Type B pancreatic cell (in vitro differentiated cells): ENCODE measurements at places on chromosomes 16 and 17. TPM values are rescaled to one million over a fixed set of nuclear protein-coding genes. Genes with fewer than 3 reads are reported as not detected.
A peak's percentile ranks its signal among the peaks of the same experiment; 100 is the strongest.

The SBK1 gene
- total RNA-seq, result 29.8 and 31.9 TPM in 2 replicates

The RNF222 gene
- total RNA-seq, result 0.24 and 1.1 TPM in 2 replicates

The NUP88 gene
- 58.8 and 72.4 TPM in 2 replicates for total RNA-seq

The RPRML gene
- 0.43 and 0.46 TPM in 2 replicates for total RNA-seq

The TAC4 gene
- not detected in 2 replicates for total RNA-seq

The LITAFD gene
- not detected in 2 replicates for total RNA-seq

The HBA2 gene
- not detected in 2 replicates for total RNA-seq

- H3K27me3 ChIP-seq, result no peaks in the 10 kb centered on the region
- no peaks in the 10 kb centered on the region for H3K4me1 ChIP-seq
- no peaks in the 10 kb centered on the region for H3K36me3 ChIP-seq
- H3K27ac ChIP-seq, result no peak overlapping the region
- no peak for DNase-seq
- H3K4me3 ChIP-seq, result no peak overlapping the region
Measured at GRCh38 chr16:75534560-75535205, 1.2 kb downstream of the CHST5 start.

DNA sequence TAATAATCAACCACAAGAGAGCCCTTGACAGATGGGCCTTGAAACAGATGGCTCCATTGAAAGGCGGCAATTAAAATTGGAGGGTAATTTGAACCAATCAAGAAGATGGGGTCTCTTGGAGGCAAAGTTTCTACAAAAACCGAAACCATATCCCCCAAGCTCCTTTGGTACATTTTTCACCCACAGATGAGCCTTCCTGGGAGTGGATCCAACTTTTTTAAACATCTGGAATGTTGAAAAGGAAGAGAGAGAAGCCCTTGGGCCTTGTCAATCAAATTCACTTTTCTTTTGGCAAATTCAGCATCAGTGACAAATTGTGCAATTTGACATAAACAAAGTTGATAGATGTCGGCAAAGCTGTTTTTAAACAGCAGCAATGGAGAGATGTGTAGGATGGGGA, 13.2 kb upstream of the NUP93 start:
- H3K36me3 ChIP-seq, result no peaks in the 10 kb centered on the region
- no peak for DNase-seq
- H3K4me3 ChIP-seq, result no peak overlapping the region
- H3K4me1 ChIP-seq, result no peaks in the 10 kb centered on the region
- peaks cover under 1% of the 10 kb centered on the region for H3K27me3 ChIP-seq
- H3K27ac ChIP-seq, result no peak overlapping the region

- no peak for DNase-seq
- no peak overlapping the region for H3K27ac ChIP-seq
- no peaks in the 10 kb centered on the region for H3K36me3 ChIP-seq
- no peaks in the 10 kb centered on the region for H3K4me1 ChIP-seq
Measured at GRCh38 chr16:27287051-27287811, 18.7 kb upstream of the NSMCE1 start.

- peaks cover 13% of the 10 kb centered on the region for H3K4me1 ChIP-seq
- no peak overlapping the region for H3K4me3 ChIP-seq
- H3K27ac ChIP-seq, result peak overlapping the region; percentile 17
Measured at GRCh38 chr17:28763804-28764266, 20.0 kb downstream of the TRAF4 start.

GRCh38 chr17:9880582-9880999, 24.5 kb downstream of the RCVRN start:
- no peak overlapping the region for H3K4me3 ChIP-seq
- no peaks in the 10 kb centered on the region for H3K36me3 ChIP-seq
- no peaks in the 10 kb centered on the region for H3K27me3 ChIP-seq
- no peaks in the 10 kb centered on the region for H3K4me1 ChIP-seq
- DNase-seq, result no peak

DNA sequence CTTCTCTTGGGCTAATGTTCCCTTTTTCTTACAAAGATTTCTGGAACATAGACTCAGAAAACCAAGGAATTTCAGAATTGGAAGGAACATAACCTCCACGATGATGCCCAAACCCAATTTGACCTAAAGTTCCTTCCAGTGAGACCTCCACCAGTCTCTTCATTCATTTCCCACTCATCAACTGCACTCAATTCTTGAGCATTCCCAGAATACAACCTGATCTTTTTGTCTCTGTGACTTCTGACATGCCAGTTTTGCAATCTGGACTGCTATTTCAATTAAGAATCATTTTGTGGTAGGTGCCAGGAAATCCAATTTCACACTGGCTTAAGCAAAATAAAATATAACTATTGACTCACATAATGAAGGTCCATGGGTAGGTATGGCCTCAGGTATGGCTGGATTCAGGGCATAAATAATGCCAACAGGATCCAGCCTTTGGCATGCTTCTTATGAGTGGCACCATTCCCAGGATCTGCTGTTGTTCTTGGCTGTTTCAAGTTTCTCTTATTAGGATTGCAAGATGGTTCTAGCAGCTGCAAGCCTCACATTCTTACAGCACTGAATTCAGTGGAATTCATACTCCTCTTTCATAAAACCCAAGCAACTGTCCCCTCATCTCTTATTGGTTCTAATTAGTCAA, 184.3 kb downstream of the HS3ST4 start:
- peaks cover 8% of the 10 kb centered on the region for H3K27me3 ChIP-seq
- no peaks in the 10 kb centered on the region for H3K36me3 ChIP-seq
- H3K27ac ChIP-seq, result no peak overlapping the region
- no peaks in the 10 kb centered on the region for H3K4me1 ChIP-seq

DNA sequence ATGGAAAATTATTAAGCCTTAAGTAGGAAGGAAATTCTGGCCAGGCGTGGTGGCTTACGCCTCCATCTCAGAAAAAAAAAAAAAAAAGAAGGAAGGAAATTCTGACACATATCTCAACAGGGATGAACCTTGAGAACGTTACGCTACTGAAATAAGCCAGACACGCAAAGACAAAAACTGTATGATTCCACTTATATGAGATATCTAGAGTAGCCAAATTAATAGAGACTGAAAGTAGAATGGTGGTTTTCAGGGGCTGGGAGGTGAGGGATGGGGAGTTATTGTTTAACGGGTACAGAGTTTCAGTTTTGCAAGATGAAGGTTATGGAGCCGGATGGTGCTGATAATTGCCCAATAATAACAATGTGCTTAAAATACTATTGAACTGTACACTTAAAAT, 16.2 kb upstream of the HNF1B start:
- H3K27me3 ChIP-seq, result peaks cover 16% of the 10 kb centered on the region
- DNase-seq, result no peak
- H3K4me1 ChIP-seq, result no peaks in the 10 kb centered on the region
- H3K36me3 ChIP-seq, result no peaks in the 10 kb centered on the region

DNA sequence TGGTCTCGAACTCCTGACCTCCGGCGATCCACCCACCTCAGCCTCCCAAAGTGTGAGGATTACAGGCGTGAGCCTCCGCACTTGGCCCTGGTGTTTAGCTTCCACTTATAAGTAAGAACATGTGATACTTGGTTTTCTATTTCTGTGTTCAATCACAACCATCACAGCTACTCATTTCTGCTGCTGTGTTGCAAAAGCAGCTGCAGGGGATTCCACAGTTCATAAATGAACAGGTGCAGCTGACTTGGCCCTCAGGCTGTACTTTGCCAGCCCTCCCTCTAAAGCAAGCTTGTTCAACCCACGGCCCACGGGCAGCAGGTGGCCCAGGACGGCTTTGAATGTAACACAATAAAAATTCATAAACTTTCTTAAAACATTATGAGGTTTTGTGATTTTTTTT, 79.2 kb downstream of the SLC39A11 start:
- H3K4me3 ChIP-seq, result no peak overlapping the region
- H3K27me3 ChIP-seq, result no peaks in the 10 kb centered on the region
- peaks cover 33% of the 10 kb centered on the region for H3K4me1 ChIP-seq

DNA sequence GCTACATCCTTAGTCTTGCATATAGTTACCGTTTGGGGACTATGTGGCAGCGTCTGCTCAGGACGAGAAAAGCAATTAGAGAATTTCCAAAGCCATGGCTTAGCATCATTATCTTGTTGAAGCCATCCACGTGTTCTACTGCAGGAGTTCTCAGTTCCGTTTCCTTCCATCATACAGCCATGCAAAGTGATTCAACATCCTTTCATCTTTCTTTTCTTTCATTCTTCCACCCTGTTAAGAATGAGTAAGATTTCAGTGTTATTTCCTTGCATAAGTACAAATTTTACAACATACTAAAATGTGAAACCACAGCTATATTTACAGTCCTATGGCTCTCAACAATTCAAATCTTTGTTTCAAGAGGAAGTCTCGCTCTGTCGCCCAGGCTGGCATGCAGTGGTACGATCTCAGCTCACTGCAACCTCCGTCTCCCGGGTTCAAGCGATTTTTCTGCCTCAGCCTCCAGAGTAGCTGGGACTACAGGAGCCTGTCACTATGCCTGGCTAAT, 3.8 kb downstream of the MARF1 start:
- H3K27ac ChIP-seq, result no peak overlapping the region
- H3K4me3 ChIP-seq, result no peak overlapping the region
- H3K36me3 ChIP-seq, result peaks cover 10% of the 10 kb centered on the region
- no peak for DNase-seq
- H3K27me3 ChIP-seq, result no peaks in the 10 kb centered on the region
- peaks cover 21% of the 10 kb centered on the region for H3K4me1 ChIP-seq

DNA sequence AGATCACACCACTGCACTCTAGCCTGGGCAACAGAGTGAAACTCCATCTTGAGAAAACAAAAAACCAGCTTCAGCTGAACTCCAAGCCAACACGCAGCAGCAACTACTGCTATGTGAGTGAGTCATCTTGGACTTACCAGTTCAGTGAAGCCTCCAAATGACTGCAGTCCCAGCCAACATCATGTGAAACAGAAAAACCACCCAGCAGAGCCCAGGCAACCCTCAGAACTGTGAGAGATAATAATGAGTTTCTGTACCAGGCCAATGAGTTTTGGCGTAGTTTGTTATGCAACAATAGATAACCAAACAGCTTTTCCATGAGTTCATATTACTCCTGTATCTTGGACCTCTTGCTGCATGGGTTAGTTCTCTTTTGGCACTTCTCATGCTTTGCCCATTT, 23.3 kb downstream of the PHF12 start:
- no peak overlapping the region for H3K4me3 ChIP-seq
- no peak overlapping the region for H3K27ac ChIP-seq
- peaks cover 24% of the 10 kb centered on the region for H3K36me3 ChIP-seq
- no peaks in the 10 kb centered on the region for H3K27me3 ChIP-seq

DNA sequence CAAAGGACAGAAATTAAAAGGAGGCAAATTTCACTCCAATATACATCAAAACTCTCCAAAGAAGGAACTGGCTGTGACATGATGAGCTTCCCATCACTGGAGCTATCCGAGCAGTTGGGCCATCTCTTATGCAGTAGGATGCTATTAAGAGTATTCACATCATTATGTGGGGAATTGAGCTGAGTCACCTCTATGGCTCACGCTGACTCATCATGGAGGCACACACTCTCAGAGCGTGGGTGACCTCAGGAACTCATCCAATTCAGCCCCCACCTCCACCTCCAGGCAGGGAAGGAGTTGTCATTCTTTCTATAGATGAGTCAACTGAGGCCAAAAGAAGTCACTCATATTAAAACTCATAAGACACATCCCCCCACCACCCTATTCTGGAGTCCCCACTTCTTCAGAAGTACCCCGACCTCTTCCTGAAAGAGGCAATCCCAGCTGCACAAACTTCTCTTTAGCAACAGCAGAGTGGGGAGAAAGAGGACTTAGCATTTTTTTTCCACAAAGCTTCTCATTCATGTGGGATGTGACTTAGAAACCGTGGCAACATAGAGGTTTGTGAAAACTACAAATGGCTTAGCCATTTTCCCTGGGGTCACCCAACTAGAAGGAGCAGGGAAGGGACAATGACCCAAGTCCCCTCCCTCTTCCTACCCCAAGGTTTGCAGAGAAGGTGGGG, 32.5 kb downstream of the ABCC12 start:
- H3K27me3 ChIP-seq, result no peaks in the 10 kb centered on the region
- peaks cover 7% of the 10 kb centered on the region for H3K4me1 ChIP-seq

DNA sequence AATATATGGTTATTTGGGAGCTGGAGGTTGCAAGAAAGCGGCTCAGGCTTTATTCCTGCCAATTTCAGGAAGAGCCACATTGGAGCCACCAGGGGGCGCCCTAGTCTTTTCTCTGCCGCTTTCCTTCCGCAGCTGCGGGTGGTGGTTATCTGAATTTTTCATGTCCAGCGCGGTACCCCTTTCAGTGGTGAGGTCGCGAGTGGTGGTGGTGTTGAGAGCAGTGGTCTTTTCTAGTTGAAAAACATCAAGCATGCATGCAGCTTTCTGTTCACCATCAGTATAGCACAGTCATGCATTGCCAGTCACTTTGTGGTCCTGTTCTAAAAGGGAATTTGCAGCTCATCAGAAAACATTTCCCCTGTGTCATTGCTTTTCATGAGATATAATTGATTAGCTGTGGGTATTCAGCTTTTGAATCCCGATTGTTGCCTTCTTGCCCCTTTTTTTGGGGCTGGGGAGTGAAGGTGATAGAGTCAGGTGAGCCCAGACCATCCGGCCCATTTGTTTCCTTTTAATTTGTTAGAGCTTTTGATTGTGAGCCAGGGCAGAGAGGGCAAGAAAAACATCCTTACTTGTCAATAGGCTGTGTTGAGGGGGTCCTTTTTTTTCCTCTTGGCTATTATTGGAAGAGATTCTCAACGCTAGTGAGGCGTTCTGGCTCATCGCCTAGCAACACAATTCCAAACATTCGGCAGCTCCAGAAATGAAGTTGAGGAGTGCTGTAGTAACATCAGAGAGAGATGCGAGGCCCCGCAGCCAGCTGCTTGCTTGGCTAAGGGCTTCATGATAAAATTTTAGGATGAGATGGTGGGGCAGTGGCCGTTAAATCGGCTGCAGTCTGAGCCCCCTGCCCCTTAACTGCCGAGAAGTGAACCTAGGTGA, 119.0 kb downstream of the SNX29 start:
- no peaks in the 10 kb centered on the region for H3K27me3 ChIP-seq
- H3K4me3 ChIP-seq, result peak overlapping the region; percentile 42
- H3K4me1 ChIP-seq, result peaks cover 55% of the 10 kb centered on the region
- peaks cover 3% of the 10 kb centered on the region for H3K36me3 ChIP-seq
- no peak overlapping the region for H3K27ac ChIP-seq

GRCh38 chr17:67500677-67501300, 123.7 kb downstream of the PITPNC1 start:
- H3K36me3 ChIP-seq, result peaks cover 6% of the 10 kb centered on the region
- H3K27me3 ChIP-seq, result no peaks in the 10 kb centered on the region
- no peak overlapping the region for H3K4me3 ChIP-seq
- no peak for DNase-seq

GRCh38 chr16:66467611-66468010, 40.5 kb downstream of the BEAN1 start:
- H3K4me1 ChIP-seq, result no peaks in the 10 kb centered on the region
- H3K36me3 ChIP-seq, result no peaks in the 10 kb centered on the region
- H3K27me3 ChIP-seq, result peaks cover 18% of the 10 kb centered on the region
- no peak overlapping the region for H3K4me3 ChIP-seq

DNA sequence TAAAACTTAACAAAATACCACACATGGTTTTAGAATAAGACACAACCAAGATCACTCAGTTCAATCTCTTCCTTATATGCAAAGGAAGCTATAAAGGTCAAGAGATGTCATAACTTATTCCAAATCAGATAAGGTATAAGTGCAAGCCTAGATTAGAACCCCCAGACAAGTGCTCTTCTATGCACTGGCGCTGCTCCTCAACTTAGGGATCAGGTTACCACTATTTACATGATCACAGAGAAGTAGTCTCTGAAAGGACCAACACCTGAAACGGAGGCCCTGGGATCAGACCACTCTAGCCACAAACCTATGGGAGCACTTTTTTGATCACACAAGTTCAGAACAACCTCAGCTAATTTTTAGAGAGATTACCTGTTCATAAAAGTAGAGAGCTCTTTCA, 16.6 kb downstream of the COPS3 start:
- H3K4me1 ChIP-seq, result no peaks in the 10 kb centered on the region
- H3K36me3 ChIP-seq, result peaks cover 40% of the 10 kb centered on the region
- DNase-seq, result no peak
- H3K27me3 ChIP-seq, result no peaks in the 10 kb centered on the region
- no peak overlapping the region for H3K4me3 ChIP-seq
- H3K27ac ChIP-seq, result no peak overlapping the region
